T-helper 2 cell treated with Interferon-gamma antibody and Interleukin-4, amounts not matched to agents 5 μg/mL and 100 μg/mL, for 36 hours (primary cell): ENCODE measurements at places on chromosomes 3 and 15.

DNA sequence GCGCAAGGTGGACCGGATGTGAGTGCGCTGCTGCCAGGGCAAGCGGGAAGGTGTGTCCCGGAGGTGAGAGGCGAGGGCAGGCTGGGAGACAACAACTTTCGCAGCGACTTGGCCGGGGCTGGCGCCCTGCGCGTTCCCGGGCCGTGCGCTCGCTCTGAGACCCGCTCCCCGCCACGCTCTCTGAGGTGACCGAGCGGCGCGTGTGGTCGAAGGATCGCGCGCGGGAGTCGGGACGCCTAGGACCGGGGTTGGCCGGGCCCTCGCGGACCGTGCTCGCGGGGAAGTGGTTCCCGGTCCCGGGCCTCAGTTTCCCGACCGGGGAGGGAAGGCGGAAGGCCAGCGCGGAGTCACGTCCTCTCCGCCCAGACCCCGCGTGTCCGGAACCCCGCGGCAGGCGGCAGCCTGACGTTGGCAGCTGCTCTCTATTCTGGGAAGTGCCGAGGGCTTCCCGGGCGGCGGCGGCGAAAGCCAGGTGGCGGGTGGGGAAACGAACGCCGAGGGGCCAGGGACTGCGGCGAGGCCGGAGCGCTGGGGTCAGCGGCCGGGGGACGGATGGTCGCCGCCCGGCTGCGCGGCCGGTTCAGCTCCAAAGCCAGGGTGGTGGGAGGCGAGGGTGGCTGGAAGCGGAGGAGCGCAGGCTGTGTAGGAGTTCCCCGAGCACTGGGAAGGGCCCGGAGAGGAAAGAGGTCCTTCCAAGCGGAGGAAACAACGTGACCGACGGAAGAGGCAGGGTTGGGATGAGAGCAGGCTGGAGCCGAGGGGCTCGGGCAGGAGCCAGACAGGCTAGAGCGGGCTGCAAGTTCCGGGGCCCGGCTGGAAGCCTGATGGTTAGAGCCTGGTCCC is 1.0 kb upstream of the IGF2BP2 start:
- no peak overlapping the region for H3K27ac ChIP-seq
- DNase-seq, result peak; percentile 31
- peak overlapping the region; percentile 70 for H3K4me3 ChIP-seq
- H3K4me1 ChIP-seq, result peaks cover 8% of the 10 kb centered on the region
- H3K36me3 ChIP-seq, result peaks cover 2% of the 10 kb centered on the region

- no peaks in the 10 kb centered on the region for H3K36me3 ChIP-seq
- H3K27me3 ChIP-seq, result peaks cover 28% of the 10 kb centered on the region
These were observed 20.2 kb upstream of the CCDC66 start for GRCh38 chr3:56536735-56537134.

DNA sequence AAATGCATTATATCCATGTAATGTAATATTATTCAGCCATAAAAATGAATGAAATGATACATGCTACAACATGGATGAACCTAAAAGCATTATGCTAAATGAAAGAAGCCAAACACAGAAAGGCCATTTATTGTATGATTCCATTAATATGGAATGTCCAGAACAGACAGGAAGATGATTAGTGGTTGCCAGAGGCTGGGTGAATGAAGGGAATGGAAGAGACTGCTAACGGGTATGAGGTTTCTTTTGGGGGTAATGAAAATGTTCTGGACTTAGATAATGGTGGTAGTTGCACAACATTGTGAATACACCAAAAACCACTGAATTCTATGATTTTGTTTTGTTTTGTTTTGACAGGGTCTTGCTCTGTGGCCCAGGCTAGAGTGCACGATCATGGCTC is 61.6 kb upstream of the MAP4 start:
- no peak for DNase-seq
- H3K27ac ChIP-seq, result no peak overlapping the region
- peaks cover 5% of the 10 kb centered on the region for H3K4me1 ChIP-seq
- H3K27me3 ChIP-seq, result no peaks in the 10 kb centered on the region

- no peak for DNase-seq
- no peak overlapping the region for H3K4me3 ChIP-seq
- H3K27ac ChIP-seq, result no peak overlapping the region
- H3K4me1 ChIP-seq, result peaks cover 3% of the 10 kb centered on the region
- H3K36me3 ChIP-seq, result peaks cover 39% of the 10 kb centered on the region
- H3K27me3 ChIP-seq, result no peaks in the 10 kb centered on the region
These were observed 20.4 kb downstream of the RUVBL1 start for GRCh38 chr3:128103136-128103676.

- H3K4me1 ChIP-seq, result no peaks in the 10 kb centered on the region
- no peak for DNase-seq
- H3K4me3 ChIP-seq, result no peak overlapping the region
- H3K27ac ChIP-seq, result no peak overlapping the region
- no peaks in the 10 kb centered on the region for H3K36me3 ChIP-seq
These were observed 34.2 kb downstream of the ATP2B2 start for GRCh38 chr3:10471054-10471688.

DNA sequence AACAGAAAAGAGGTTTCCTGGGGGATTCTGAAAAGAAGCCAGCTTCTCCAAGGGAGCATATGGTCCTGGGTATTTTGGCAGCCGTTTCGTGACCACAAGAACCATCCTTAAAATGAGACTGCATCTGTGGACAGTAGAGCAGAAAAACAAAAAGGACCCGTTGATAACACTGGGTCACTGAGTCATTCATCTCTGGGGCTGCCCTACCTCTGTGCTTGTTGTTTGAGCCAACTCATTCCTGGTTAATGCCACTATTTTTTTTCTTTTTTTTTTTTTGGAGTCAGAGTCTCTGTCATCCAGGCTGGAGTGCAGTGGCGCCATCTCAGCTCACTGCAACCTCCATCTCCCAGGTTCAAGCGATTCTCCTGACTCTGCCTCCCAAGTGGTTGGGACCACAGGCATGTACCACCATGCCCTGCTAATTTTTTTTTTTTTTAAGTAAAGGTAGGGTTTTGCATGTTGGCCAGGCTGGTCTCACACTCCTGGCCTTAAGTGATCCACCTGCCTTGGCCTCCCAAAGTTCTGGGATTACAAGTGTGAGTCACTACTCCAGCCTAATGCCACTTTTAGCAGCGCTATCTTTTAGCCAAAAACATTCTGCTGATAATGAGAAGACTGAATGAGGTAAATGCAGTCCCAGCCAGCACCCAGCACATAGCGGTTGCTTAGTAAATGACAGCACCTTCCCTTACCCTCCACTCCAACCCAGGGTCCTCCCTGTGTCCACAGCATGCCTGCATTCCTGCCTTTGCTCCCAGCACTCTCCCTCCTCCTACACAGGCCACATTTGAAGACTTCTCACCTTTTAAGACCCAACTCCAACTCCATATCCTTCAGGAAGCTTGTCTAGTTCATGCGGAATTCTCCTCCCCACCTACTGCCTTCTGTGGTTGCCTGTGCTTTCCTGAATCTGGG is 9.1 kb upstream of the ISL2 start:
- H3K4me1 ChIP-seq, result no peaks in the 10 kb centered on the region
- DNase-seq, result no peak
- no peak overlapping the region for H3K27ac ChIP-seq
- peaks cover 55% of the 10 kb centered on the region for H3K27me3 ChIP-seq

- H3K4me1 ChIP-seq, result peaks cover 3% of the 10 kb centered on the region
- no peak overlapping the region for H3K4me3 ChIP-seq
- no peak for DNase-seq
- no peak overlapping the region for H3K27ac ChIP-seq
- H3K27me3 ChIP-seq, result peaks cover 24% of the 10 kb centered on the region
These were observed 38.1 kb downstream of the TMEM212 start for GRCh38 chr3:171881251-171881650.

DNA sequence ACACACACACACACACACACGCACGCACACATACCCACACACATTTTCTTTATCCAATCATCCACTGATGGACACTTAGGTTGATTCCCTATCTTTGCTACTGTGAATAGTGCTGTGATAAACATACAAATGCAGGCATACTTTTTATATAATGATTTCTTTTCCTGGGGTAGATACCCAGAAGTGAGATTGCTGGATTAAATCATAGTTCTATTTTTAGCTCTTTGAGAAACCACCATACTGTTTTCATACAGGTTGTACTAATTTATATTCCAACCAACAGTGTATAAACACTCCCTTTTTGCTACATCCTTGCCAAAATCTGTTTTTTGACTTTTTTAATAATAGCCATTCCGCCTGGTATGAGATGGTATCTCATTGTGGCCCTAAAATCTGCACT is 94.5 kb upstream of the GK5 start:
- H3K4me3 ChIP-seq, result no peak overlapping the region
- DNase-seq, result no peak

DNA sequence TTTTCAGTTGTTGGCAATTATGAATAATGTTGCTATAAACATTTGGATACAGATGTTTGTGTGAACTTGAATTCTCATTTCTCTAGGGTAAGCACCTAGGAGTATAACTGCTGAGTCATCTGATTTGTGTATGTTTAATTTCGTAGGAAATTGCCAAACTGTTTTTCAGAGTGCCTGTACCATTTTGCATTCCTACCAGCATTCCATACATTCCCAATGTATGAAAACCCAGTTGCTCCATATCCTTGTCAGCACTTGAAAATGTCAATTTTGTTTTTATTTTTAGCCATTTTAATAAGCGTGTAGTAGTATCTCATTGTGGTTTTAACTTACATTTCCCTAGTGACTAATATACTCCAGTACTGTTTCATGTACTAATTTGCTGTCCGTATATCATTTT is 98.5 kb upstream of the TSC22D2 start:
- no peak overlapping the region for H3K27ac ChIP-seq
- no peak overlapping the region for H3K4me3 ChIP-seq
- no peak for DNase-seq

- H3K4me1 ChIP-seq, result no peaks in the 10 kb centered on the region
- no peak for DNase-seq
- H3K4me3 ChIP-seq, result no peak overlapping the region
- no peaks in the 10 kb centered on the region for H3K27me3 ChIP-seq
These were observed 406.9 kb downstream of the NR2F2 start for GRCh38 chr15:96737408-96737807.

GRCh38 chr3:81910244-81910852 is 148.9 kb upstream of the GBE1 start:
- H3K4me3 ChIP-seq, result no peak overlapping the region
- H3K4me1 ChIP-seq, result no peaks in the 10 kb centered on the region
- H3K36me3 ChIP-seq, result no peaks in the 10 kb centered on the region
- no peak overlapping the region for H3K27ac ChIP-seq
- no peaks in the 10 kb centered on the region for H3K27me3 ChIP-seq
- DNase-seq, result no peak

- DNase-seq, result no peak
- no peak overlapping the region for H3K4me3 ChIP-seq
- H3K36me3 ChIP-seq, result no peaks in the 10 kb centered on the region
- no peaks in the 10 kb centered on the region for H3K27me3 ChIP-seq
- peak overlapping the region; percentile 76 for H3K27ac ChIP-seq
- peaks cover 21% of the 10 kb centered on the region for H3K4me1 ChIP-seq
These were observed 14.0 kb downstream of the TIGIT start for GRCh38 chr3:114307832-114308231.

- peaks cover 76% of the 10 kb centered on the region for H3K27me3 ChIP-seq
- no peaks in the 10 kb centered on the region for H3K36me3 ChIP-seq
- H3K4me3 ChIP-seq, result no peak overlapping the region
- H3K27ac ChIP-seq, result no peak overlapping the region
- peaks cover 15% of the 10 kb centered on the region for H3K4me1 ChIP-seq
These were observed 1.2 kb downstream of the COL8A1 start for GRCh38 chr3:99639579-99639978.

DNA sequence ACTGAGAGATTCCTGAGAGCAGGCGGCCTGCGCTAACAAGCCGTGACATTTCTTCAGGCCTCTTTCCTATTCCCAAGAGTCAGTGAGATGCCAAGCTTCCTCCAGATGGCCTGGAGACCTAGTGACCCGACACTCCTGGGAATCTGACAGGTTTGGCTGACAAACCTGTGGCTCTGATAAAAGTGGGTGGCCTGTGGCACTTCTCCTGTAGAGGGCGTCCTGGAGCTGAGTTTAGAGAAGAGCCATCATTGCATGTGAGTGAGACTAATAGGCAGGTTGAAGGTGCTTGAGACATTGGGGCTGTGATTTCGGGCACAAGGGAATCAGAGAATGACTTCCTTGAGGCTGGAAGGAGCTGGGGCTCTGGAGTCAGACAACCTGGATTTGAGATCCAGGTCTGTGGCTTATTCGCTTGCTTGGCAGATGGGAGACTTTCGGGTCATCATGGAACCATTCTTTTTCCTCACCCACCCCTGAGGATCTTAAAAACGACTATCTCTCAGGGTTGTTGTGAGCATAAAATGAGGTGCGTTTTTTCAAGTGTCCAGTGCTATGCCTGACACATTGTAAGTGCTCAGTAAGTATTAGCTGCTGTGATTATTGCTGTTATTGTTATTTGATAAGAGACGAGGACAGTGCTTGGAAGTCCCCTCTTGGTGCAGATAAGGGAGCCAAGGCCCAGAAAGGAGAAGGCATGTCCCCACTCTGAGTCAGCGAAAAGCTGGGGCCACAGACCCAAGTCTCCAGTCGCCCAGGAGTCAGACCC is 77.2 kb downstream of the SCN10A start:
- DNase-seq, result peak; percentile 6
- peaks cover 12% of the 10 kb centered on the region for H3K27me3 ChIP-seq
- no peak overlapping the region for H3K27ac ChIP-seq
- H3K36me3 ChIP-seq, result no peaks in the 10 kb centered on the region

GRCh38 chr3:53038679-53039375 is 7.0 kb downstream of the SFMBT1 start:
- peaks cover 2% of the 10 kb centered on the region for H3K36me3 ChIP-seq
- no peak for DNase-seq
- H3K27me3 ChIP-seq, result no peaks in the 10 kb centered on the region
- no peak overlapping the region for H3K4me3 ChIP-seq

GRCh38 chr15:60343221-60343970 is 54.4 kb downstream of the ANXA2 start:
- H3K4me1 ChIP-seq, result peaks cover 6% of the 10 kb centered on the region
- DNase-seq, result no peak
- H3K36me3 ChIP-seq, result peaks cover 26% of the 10 kb centered on the region
- H3K4me3 ChIP-seq, result no peak overlapping the region

DNA sequence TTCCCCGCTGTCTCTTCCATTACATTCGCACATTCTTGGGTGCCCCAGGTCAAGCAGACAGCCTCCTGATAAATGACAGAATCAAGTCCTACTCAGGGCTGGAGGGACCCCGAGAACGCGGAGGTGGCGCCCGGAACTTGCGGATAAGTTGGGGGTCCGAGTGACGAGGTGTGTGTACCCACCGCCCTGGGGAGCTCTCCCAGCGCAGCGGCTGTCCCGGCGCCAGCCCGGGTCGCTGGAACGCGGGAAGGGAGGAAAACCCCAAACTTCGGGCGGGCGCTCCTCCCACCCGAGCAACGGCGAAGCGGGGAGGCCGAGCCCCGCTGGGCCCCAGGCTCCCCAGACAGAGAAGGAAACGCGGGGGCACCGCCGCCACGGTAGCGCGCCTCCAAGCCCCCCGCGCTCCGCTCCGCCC is 550 bp downstream of the CLN6 start:
- DNase-seq, result no peak
- H3K4me3 ChIP-seq, result peak overlapping the region; percentile 99
- peaks cover 4% of the 10 kb centered on the region for H3K27me3 ChIP-seq
- H3K4me1 ChIP-seq, result peaks cover 35% of the 10 kb centered on the region
- H3K36me3 ChIP-seq, result peaks cover 18% of the 10 kb centered on the region
- peak overlapping the region; percentile 84 for H3K27ac ChIP-seq
